GM13977 (cell line): ENCODE measurements at places on chromosomes 6 and 20.

DNA sequence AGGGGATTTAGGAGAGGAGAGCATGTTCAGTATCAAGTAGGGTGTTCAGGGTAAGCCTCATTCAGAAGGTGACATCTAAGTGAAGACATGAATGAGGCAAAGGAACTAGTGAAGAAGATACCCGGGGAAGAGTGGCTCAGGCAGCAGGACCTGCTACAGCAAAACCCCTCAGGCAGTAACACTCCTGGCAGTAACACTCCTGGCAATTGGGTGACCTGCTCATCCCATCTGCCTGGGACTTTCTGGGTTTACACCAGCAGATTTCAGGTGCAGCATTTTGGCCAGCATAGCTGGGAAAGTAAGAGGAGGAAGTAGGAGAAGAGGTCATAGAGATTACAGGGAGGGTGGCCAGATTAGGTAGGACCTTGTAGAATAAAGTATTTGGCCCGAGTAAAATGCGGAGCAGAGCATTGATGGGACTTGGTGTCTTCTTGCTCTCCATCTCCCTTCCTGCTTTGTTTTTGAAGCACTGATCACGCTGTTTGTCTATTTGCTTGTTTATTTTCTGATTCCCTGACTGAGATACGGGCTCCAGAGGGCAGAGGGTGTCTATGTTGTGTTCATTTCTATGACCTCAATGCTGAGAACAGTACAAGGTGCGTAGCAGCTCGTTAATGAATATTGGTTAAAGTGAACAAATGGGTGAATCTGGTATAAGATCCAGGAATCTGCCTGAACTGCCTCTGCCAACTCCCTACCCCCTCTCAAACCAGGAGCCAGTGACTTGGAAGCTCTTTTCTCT, 88.3 kb downstream of the IYD start:
- no peak for DNase-seq

DNA sequence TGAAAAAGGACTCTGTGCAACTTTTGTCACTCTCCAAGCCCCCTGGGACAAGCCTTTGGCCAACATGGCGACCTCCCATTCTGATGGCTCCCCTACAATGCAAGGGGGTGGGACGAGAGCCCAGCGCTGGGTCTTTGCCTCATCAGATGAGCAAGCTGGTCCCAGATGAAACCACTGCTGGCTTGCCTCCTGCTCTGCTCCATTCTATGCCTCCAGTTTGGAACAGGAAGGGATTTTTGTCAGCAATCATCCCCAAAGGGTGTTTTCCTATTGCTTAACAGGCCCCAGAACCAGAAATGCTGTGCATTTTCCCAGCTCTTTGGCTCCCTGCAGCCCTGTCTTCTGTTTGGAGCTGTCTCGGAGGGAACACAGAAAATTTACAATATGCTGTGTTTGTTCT, 412.7 kb downstream of the MAFB start:
- no peak for DNase-seq

- DNase-seq = no peak
Observed at GRCh38 chr20:59983076-59983475, 24.9 kb downstream of the CDH26 start.

DNA sequence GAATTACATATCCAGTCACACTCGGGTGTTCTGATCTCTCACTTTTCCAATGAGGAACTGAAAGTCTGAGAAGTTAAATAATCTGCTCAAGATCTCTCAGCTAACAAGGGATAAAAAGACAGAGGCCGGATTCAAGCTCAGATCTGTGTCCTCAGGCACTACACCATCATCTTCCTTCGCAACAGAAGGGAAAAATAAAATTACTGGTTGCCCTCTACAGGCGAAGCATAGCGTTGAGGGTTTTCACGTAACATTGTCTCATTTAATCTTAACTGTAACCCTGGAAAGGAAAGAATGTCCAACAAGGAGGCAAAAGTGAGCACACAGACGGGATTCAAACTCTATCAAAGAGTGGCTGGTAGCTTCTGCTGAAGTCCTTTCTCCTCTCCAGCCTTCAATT, 67.8 kb upstream of the ANKEF1 start:
- DNase-seq = no peak

DNA sequence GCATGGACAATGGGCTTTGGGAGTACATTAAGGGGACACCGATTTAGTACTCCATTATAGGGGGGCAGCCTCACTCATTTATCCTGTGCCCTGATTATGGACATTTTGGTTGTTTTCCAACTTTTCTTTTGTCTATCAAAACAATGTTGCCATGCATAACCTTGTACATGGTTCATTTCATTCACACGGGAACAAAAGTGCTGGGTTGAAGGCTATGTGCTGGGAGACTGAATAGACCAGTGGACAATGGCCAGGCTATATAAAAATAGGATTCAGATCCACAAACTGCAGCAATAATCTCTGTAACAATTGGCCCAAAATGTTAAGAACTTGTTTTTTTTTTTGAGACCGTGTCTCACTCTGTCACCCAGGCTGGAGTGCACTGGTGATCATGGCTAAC, 100.7 kb upstream of the GMDS start:
- no peak for DNase-seq
